ENCODE measurements at places on chromosomes 3 and 15.

DNA sequence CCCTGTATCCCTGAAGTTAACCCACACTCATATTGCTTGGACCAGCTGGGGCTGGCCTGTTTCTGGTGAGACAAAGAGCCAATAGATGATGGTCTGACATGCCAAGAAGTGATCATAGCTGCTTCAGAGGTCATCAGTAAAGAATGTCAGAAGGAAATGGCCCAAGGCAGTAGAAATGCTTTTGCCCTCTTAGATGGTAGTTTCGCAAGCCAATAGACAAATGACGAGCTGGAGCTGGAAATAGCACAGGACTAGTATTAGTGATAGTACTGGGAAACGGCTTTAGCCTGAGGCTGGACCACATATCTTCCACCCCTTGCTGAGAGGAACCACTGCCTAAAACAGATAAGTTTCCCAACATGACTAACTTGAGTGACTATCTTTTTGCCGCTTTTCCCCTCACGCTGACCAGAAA, 176.1 kb upstream of the THBS1 start:
- peak; percentile 87 for DNase-seq

GRCh38 chr3:43559961-43560360, 61.9 kb downstream of the ANO10 start:
- DNase-seq: no peak

DNA sequence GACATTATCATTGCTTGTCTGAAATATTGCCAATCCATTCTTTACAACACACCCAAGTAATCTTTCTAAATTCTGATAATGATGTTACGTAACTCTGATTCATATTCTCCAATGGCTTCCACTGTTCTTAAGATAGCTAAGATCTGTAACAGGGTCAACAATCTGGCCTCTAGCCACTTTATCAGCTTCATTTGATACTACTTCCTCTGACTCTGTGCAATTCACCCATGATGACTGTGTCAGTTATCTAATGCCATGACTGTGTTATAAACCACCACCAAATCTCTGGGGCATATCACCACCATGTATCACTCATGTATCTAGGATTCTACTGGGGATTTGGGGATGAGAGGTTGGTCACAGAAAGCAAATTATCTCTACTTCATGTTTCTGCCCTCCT, 44.0 kb downstream of the CD200 start:
- peak; percentile 91 for DNase-seq

DNA sequence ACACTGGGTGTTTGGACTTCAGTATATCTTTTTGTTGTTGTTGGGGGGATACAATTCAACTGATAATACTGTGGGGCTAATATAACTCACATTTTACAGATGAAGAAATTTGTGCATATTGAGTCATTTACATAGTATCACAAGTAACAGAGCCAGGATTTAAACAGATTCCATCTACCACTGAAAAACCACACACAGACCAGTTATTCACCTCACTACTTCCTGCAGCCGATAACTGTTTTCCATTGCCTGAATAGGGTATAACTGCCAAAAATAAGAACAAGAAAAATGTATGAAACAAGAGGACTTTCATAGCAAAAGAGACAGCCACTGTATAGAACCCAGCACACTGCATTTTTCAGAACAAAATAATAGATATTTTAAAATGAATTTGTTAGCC, 215.8 kb upstream of the CNTN6 start:
- DNase-seq: no peak

- DNase-seq: no peak
These were observed 93.4 kb downstream of the LRRK1 start for GRCh38 chr15:101012326-101013200.

- no peak for DNase-seq
These were observed 9.5 kb downstream of the ISL2 start for GRCh38 chr15:76345880-76346668.

- DNase-seq: no peak
These were observed at the start of gene HDC for GRCh38 chr15:50265620-50266019. Gene HDC, minus strand, starts transcription at chr15:50265726. Its CDS starts 103 bp downstream, at chr15:50265623.

DNA sequence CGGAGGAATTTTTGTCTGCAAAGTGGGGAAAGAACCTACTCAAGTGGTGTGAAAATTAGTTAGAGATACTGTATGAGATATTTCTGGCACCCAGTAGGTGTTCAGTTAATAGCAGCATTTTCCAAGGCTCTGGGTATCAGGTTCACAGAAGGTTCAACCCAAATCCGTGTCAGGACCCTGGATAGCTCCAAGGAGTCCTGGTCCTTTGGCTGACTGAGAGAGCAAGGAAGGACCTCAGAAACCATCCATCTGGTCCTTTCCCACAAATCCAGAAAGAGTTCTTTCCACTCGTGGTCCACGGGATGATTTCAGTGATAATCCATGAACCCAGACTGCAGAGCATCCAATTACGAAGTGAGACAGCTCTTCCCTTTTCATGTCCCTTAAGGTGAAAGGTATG, 51.4 kb downstream of the SLC6A11 start:
- DNase-seq: peak; percentile 44

DNA sequence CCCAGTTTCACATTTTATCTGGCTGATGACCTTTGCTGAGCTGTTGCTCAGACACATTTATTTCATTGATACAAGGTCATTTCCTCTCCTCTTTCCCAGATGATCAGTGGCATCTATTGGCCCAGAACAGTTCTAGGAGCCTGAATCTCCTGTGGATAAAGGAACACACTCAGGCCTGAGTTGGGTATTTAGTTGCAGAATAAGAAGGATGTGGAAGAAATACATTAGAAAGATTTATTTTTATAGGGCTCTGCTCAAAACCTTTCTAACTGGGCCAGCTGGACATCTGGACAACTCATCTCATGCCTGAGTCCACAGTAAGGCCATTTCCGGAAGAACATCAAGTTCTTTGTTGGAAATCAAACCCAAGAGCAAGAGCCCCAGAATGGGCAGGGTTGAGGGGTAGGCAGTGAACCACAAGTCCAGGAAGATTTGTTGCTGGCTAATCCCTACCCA, 19.7 kb upstream of the MFGE8 start:
- DNase-seq: no peak

DNA sequence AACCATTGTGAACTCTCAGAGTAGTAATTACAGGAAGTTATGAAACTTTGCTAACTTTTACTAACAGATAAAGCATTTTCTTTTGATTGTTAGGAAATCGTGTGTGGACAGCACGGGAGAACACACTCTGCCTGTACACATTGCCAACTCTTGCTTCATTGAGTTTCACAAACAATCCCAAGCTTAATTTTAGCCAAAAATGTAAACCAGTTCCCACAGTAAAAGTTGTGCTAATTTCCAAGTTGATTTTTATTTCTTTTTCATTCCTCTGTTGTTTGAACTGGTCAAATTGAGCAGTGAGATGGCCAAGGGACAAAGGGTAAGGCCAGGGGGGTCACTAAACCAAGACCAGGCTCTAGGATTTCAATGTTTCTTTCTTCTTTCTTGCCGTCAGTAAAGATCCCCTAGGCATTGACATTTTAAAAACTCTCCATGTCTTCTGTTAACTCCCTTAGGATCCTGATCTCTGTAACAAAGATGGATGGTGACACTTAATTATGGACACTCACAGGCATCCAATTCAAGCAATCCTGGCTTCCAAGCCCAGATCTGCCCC, 414.9 kb downstream of the RBMS3 start:
- no peak for DNase-seq

DNA sequence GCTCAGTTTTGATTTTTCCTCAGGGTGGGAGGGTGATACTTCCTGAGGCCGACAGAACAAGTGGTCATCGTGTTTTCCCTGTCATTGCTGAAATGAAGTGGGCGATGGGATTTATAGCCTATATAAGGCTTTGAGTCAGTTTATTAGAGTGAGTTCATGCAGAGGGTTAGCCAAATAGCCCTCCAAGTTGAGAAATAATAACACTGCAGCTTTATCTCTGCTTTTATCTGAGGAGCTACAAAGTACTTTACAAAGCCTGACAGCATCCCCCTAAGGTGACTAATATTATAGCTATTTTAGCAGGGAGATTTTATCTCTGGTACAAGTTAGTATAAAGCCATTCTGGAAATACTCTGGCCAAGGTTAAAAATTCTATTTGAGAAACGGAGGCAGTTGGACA, 389.6 kb downstream of the MFSD1 start:
- no peak for DNase-seq

GRCh38 chr15:45401665-45402161, 23.4 kb upstream of the GATM start:
- DNase-seq: no peak

- DNase-seq: no peak
These were observed 24.0 kb downstream of the BMF start for GRCh38 chr15:40084650-40085049.

- no peak for DNase-seq
These were observed 79.4 kb upstream of the THBS1 start for GRCh38 chr15:39501366-39502081.

- peak; percentile 74 for DNase-seq
These were observed 36.8 kb downstream of the ATP1B3 start for GRCh38 chr3:141913150-141913811.
